ENCODE measurements at places on chromosomes 5 and 9. TPM values are rescaled to one million over a fixed set of nuclear protein-coding genes. Genes with fewer than 3 reads are reported as not detected.

PCDHGB6 gene
- total RNA-seq: 0.20 TPM

ARHGAP26 gene
- 41.0 TPM for total RNA-seq

FOXD4L5 gene
- total RNA-seq: not detected

FOXD4 gene
- total RNA-seq: not detected

PRUNE2 gene
- not detected for total RNA-seq

NTRK2 gene
- not detected for total RNA-seq

CNTRL gene
- total RNA-seq: 81.4 TPM

PAEP gene
- total RNA-seq: not detected

SLC34A3 gene
- not detected for total RNA-seq

ORM2 gene
- not detected for total RNA-seq

GTF2H2 gene
- total RNA-seq: 54.4 TPM

BTNL8 gene
- total RNA-seq: not detected

XPA gene
- total RNA-seq: 16.4 TPM

BNC2 gene
- total RNA-seq: 1.5 TPM

FBN2 gene
- 6.8 TPM for total RNA-seq

MELK gene
- not detected for total RNA-seq

GARIN3 gene
- not detected for total RNA-seq

FCN1 gene
- 7.7 TPM for total RNA-seq

PCDHA7 gene
- total RNA-seq: not detected
